Fibroblast of skin of right biceps (primary cell): ENCODE measurements at places on chromosomes 16 and 17.

- no peak for DNase-seq
Measured at GRCh38 chr17:73612031-73612472, 32.2 kb downstream of the SDK2 start.

DNA sequence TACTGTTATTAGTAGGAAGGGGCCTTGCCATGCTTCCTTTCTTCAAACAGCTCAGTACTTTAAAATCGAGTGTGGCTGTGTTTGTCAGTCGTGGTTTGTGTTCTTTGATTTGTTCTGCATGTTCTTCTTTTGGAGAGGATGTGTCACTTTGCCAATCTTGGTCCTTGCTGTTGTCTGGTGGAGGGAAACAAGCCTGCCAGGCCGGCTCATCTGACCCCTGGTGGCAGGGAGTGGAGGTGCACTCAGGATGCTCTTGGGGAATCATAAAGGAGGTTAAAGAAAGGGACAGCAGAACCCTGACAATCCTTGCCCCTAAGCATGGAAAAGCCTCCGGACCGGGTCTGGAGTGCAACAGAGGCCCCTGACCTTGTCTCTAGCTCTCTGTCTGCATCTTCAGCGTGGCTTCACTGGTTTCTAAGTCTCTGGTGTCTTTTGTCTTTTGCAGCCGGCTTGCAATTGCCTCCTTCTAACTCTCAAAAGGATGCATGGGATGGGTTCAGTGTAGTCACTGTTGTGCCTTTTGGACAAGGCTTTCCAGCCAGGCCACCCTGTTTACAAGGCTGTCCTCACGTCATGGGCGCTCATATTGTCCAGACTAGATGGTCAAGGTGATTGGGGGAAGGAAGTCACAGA, 135.8 kb downstream of the WWOX start:
- peak; percentile 61 for DNase-seq

- no peak for DNase-seq
Measured at GRCh38 chr16:10065019-10065418, 117.2 kb downstream of the GRIN2A start.

DNA sequence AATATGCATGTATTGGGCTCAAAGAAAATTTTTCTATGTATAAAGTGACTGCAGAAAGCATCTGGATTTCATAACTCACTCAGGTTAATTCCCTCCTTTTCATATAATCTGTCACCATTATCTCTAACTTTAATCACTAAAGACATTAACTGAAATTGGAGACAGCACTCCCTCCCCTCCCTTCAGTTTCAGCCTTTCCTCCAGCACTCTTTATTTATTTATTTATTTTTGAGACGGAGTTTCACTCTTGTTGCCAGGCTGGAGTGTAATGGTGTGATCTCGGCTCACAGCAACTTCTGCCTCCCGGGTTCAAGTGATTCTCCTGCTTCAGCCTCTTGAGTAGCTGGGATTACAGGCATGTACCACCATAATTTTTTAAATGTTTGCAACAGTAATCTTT, 43.1 kb downstream of the CDH8 start:
- DNase-seq: no peak

- no peak for DNase-seq
Measured at GRCh38 chr16:76956841-76957240, 234.1 kb upstream of the MON1B start.
